Thymus (tissue), 14 donors: ENCODE measurements at places on chromosomes 3 and 15. TPM values are rescaled to one million over a fixed set of nuclear protein-coding genes. Genes with fewer than 3 reads are reported as not detected.

- DNase-seq = no peak
Measured at GRCh38 chr3:119625451-119626153, 27.9 kb downstream of the PLA1A start.

DNA sequence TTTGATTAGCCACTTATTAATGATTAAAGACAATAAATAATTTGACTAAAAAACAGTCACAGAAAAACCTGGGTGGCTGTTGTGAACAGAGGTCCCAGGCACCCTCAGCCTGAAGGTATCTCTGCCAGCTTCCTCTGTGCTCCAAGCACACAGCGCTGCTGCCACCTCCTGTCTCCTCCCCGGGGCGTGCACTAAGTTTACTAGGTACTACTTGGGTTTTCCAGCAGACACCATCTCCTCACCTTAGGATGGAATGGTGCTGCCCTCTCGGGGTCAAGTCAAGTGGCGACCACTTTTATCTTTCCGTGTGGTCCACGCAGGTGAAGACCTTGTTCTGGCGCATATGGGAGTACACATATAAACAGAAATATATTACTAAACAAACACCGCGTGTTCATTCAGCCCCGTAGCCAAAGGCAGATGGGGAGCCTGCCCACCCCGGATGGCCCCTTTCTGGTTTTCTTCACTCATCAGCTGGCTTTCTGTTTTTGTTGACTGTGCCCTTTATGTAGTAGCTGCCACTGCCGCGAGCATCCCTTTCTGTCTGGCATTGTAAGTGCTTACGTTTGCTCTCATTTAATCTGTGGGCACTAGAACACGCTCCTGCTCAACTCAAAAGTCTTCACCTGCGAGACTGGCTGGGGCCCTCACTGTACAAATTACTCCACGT is 128.0 kb downstream of the LRIG1 start:
- DNase-seq = peak; percentile 38

DNA sequence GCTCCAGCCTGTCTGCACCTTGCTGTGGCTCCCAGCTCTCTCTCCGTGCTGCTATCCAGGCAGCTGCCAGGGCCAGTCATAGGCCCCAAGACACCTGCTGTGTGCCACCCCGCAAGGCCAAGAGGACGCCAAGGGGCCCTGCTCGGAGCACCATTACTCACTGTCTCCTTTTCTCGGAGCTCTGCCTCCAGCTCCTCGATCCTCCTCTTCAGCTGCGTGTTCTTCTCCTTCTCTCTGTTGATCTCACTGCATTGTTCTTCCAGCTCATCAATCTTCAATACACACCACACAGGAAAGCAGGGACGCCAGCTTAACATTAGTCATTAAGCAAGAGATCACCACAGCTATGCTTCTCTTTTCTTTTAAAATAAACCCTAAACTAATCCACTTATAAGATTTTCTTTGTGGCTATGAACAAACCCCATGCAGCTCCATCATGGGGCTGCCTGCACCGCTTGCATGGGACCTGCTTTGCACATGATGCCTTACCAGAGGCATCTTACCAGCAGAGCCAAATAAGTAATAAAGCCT is 42.6 kb downstream of the WHAMM start:
- no peak for DNase-seq

DNA sequence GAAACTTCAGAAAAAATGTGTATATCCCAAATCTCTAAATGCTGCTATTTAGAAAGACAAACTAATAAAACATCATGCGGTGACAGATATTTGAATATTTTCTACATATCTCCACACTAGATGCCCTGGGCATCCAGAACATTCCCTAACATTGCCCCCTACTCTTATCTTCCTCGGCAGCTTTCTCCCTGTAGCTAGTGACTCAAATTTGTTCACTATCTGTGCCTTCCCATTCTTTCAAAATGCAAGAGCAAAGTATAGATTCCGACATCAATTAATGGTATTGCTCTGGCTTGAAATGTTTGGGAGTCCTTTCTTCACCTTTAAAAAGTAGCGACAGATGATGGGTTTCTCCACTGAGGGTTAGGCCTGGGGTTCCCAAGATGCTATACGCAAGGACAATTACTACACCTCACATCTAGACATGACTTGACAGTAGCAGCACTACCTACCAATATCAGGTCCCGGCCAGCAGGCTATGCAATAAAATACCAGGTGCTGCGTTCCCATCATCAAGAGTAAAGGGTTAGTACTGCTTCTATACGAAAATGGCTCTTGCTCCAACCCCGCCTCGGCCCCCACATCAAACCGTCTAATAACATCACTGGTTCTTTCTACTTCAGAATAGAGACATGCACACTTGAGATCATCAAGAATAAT is 631 bp downstream of the UBR1 start:
- peak; percentile 13 for DNase-seq

DNA sequence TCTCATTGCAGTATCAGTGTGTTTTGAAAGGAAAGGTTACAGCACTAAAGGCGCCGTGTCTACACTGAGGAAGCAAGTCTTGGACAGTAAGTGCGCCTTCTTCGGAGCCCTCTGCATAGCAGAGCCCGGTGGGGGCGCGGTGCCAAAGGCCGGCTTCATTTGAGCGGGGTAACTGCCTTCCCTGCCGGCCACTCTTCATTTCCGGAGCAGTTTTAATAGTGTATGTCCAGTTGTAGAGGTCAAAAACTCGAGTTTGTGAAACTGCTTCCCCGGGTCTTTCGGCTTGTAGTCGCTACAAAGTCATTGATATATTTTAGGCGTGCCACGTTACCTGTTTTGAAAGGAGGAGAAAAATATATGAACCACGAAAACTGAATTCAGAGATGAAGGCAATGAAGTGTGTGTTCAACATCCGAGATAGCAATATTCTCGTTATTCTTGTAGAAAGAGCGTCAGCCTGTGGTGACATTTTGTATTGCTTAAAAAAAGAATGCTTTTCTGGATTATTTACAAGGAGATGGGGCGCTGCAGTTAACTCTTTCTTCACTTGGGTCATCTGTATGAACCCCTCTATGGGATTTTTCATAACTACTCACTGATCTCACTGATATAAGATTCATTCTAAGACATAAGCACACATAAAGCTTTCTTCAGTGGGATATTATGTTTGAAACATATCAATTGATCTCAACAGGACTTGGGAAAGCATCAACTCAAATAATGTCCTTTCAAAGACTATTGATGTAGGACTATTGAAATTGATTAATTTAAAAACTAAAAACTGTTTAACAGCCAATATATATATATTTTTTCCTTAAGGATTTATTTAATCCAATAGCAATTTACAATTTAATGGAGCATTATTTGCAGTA is 3.0 kb downstream of the ALCAM start:
- DNase-seq = no peak

DNA sequence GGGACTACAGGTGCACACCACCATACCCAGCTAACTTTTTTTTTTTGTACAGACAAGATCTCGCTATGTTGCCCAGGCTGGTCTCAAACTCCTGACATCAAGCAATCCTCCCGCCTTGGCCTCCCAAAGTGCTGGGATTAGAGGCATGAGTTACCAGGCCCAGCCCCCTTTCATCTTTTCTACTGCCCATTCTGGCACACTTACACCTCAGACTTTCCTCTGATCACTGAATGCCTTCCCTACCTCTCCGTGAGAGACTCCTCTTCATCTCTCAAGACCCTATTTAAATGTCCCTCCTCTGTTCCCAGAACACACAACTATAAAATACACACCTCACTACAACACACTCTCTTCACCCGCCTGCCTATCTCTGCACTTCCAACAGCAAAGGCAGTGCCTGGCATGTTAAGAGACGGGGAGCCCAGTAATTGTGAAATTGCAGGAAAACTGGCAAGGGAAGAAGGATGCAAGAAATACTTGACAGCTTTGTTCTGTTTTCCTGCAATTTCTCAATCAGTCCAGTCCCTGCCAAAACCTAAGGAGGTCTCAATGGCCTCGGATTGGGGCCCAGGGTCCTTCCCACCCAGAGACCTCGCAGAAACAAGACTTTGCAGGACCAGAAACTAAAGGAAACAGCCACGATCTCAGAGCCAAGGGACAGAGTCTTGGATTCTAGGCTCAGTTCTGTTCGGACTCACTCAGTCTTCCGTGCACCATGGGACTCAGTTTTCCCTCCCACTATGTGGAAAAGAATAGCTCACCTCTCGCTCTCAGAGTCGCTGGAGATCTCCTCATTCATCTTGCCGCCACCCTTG is 849 bp downstream of the RRP9 start:
- DNase-seq = no peak

Gene B3GNT5
- 1.7 TPM for total RNA-seq

DNA sequence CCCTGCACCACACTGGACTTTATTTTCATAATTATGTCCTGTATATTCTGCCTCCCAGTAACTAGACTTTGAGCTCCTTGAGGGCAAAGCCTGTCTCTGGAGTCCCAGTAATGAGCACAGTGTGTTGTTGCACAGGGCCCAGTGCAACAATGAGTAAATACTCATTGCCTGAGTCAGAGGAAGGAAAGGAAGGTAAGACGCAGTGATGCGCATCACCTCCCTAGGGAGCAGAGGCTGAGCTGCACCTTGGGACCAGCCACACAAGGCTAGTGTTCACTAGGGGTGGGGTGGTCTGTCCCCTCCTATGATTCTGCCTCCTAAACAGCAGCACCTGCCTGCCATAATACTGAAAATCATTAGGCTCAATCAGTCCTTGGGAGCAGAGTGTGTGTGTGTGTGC is 86.6 kb upstream of the ADAMTSL3 start:
- no peak for DNase-seq
